SIG-M5 (cell line): ENCODE measurements at places on chromosomes 5 and 9.

GRCh38 chr5:54288568-54289217 is 21.7 kb downstream of the ARL15 start:
- DNase-seq: no peak

- DNase-seq: no peak
These were observed 142.2 kb upstream of the ABCA1 start for GRCh38 chr9:105070176-105070575.

GRCh38 chr5:141691286-141691866 is 9.3 kb upstream of the ARAP3 start:
- DNase-seq: no peak

- no peak for DNase-seq
These were observed 7.0 kb downstream of the FSTL4 start for GRCh38 chr5:133605323-133605722.

DNA sequence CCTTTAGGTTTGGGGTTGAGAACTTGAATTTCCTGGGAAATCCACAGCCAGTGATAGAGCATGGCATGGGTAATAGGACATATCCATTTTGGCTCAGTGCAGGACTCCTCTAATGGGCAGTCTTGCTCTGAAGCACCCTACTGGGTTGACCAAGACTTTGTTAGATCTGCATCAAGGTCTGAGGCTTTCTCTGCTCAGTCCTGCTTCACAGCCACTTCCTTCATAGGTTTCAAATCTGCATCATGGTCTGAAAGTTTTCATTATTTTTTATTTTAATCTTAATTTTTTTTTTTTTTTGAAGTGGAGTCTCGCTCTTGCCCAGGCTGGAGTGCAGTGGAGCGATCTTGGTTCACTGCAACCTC is 36.5 kb downstream of the KIF2A start:
- DNase-seq: no peak

- no peak for DNase-seq
These were observed 5.1 kb downstream of the MLANA start for GRCh38 chr9:5895782-5896181.

DNA sequence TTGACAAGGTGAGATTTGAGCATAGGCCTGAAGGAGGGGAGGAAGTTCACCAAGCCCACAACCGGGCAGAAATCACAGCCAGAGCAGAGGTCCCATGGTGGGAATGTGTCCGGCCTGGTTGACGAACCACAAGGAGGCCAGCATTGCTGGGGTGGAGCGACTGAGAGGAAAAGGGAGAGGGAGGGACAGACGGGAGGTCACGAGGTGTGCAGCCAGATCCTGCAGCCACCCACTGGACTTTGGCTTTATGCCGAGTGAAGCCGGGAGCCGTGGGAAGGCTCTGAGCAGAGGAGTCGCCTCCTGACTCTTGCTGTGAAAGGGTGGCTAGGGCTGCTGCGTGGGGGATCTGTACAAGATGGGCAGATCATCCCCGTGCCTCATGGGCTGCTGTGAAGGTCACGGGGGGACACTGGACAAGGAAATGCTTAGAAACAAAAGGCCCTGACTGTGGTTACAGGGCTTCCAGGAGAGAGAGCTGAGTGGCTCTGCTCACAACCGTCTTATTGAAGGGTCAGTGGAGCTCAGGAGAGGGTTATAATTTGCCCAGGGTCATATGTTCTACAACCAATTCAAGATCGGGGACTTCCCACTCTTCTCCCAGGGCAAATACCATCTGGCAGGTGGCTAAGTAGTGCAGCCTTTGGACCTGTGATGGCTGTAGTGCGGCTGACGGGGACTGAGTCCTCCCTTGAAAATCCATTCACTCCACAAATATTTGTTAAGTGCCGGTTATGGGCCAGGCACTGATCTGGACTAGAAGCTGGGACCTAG is 15.6 kb upstream of the CD74 start:
- no peak for DNase-seq

GRCh38 chr9:94937214-94937903 is 210.9 kb downstream of the AOPEP start:
- no peak for DNase-seq

DNA sequence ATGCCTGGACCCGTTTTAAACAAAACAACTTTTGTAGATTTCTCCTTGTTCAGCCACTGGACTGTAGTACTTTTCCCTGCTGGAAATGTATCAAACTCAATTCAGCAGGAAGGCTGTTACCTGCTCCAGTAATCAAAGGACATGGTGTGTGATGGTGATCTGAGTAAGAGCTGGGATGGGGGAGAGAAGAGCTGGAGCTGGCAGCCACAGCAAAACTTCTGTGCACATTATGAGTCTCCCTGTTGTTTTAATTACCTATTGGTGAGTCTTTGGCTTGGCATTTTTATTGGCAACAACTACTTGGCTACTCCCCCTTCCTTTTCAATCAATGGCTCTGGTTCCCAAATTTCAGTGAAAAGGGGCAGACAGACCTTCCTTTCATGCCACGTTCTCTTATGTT is 9.7 kb downstream of the NREP start:
- DNase-seq: no peak

DNA sequence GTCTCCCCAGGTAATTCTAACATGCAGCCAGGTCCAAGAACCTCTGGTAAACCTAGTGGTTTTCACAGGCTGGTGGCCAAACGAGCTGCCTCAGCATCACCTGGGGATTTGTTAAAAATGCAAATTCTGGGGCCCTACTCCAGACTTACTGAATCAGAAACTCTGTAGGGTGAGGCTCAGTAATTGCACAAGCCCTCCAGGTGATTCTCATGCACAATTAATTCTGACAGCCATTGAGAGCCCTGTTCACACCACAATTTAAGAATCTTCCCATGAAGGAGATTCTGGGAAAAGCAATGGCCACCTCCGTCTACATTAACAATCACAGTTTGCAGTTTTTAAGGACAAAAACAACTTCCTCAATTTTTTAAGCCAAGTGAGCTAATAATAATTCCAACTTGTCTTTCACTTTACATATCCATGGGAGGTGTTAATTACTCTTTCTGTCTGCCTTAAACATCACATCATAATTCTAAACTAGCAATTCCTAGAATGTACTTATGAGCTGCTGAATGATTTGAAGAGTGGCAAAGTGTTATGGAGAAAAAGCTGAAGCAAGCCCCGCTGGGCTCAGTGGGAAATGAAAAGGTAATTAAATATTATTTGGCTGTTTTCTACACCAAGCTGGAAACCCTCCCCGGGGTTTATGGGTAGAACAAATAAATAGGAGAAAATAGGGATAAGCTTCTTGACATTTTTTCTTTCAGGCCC is 70.0 kb downstream of the GLDC start:
- DNase-seq: no peak

DNA sequence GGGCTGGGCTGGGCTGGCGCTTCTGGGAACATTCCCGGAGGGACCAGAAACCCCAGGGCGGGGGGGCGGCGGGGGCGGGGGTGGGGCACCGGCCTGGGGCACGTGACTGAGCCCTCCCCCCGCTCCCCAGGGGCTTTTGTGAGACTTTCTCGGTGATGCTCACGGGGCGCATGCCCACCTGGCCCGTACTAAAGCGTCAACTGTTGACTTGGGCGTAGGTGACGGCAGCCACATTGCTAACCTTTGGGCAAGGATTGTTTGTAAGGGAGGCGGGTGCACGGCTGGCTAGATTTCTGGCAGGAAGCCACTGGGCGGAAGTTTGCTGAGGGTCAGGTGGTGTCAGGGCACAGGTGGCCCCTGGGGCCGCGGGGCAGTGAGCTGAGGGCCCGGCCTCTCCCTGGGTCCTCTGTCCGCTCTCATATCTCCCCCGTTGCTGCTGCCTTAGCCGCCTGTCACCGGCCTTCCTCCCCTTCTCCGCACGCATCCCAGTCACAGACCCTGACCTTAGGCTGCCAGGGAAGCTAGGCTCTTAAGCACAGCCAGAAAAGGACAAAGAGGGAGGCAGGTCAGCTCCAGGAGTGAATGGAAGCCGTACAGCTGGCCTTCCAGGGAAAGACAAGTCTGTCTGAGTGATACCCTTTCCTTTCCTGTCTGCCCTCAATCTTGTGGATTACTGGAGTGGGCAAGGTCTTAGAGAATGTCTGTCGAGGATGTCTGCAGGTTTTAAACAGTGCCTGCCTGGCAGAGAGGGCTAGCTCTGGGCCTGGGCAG is 812 bp downstream of the CACFD1 start:
- DNase-seq: no peak

DNA sequence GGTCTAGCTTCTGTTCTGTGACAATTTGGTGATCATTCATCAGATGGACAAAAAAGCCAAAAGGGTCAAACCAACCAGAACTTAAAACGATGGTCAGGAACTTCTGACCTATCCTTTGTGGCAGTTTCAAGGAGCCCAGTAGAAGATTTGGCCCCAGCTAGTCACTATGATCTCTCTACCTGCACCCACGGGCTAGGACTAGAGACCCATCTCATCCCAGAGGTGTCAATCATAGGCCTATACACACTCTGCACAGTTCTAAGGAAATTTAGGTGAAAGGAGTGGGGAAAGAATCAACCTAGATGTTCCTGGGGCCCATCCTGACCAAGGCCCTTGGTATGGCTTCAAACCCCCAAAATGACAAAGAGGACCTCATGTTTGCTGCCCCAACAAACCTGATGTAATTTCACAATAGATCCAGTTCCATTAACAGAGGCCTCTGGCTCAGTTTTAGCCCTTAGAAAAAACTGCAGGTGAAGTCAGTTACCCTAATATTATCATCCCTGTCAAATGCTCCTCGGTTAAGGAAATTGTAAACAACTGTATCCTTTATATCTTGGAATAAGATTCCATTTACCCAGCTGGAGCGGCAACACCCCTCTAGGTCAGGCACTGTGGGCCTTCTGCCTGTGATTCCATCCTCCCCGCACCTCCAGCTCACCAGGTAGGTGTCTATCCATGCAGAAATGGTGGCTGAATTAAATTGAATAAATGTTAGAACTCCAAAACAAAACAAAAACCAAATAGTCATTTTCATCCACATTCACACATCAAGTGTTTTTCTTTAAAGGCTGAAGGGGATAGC is 138.7 kb downstream of the ENC1 start:
- DNase-seq: no peak

GRCh38 chr5:132557478-132558172 is 848 bp downstream of the RAD50 start:
- DNase-seq: no peak

DNA sequence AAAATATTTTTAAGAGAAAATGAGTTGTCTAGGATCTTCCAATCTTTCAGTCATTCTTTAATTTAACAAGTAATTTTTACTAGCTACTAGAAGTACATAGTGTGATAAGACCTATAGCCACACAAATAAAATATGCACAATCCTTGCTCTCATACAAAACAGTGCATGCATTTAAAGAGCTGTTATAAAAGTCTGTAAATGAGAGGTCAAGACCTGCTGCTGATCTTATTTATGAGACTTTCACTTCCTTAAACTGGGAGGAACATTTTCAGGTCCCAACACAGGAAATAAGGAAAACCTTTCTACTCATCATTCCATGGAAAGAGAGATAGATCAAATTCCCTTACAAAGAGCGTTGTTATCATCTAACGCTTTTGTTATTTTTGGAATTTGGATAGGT is 54.2 kb upstream of the PAM start:
- DNase-seq: no peak

DNA sequence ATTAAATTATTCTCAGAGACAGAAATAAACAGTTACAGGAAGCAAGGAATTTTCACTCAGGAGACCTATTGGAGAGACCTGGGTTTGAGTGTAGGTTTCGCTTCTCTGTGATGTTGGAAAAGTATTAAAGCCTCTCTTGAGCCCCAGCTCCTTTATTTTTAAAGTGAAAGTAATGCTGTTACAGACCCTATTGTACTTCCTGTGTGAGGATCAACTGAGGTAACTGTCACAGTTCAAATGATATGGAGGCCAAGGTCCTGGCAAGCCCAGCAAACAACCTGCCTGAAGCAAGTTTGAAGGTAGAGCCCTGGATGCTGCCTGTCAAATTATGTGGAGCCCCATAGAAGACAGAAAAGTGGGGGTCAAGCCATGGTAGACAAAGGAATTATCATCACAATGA is 7.9 kb upstream of the HACD4 start:
- DNase-seq: no peak

DNA sequence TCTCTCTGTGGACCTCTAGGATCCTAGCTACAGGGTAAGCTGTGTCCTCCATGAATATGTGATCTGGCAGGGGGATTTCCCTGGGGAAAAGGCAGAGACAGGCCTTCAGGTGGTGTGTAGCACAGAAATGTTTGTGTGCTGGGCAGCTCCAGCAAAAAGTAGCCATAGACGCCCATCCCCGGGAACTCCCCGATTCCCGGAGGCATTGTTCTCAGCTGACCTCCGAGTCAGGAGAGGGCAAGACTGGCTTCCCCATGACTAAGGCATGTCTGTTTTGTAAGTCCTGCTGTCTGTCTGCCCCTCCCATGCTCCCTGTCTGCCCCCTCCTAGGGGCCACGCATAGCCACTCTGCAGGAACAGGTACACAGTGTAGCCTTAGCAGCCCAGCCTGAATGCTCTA is 834.5 kb downstream of the PTPRD start:
- DNase-seq: no peak

GRCh38 chr9:133109931-133110650 is 10.9 kb downstream of the RALGDS start:
- no peak for DNase-seq

- DNase-seq: no peak
These were observed 606.9 kb downstream of the EBF1 start for GRCh38 chr5:158492841-158493242.

DNA sequence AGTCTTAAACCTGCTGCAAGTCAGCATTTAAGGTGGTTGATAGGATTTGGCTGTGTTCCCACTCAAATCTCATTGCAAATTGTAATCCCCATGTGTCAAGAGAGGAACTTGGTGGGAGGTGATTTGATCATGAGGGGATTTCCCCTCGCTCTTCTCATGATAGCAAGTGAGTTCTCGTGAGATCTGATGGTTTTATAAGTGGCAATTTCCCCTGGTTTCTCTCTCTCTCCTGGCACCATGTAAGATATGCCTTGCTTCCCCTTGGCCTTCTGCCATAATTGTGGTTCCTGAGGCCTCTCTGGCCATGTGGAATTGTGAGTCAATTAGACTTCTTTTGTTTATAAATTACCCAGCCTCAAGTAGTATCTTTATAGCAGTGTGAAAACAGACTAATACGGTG is 84.3 kb upstream of the SMC2 start:
- no peak for DNase-seq

- no peak for DNase-seq
These were observed 13.5 kb downstream of the IL12B start for GRCh38 chr5:159316519-159317383.

DNA sequence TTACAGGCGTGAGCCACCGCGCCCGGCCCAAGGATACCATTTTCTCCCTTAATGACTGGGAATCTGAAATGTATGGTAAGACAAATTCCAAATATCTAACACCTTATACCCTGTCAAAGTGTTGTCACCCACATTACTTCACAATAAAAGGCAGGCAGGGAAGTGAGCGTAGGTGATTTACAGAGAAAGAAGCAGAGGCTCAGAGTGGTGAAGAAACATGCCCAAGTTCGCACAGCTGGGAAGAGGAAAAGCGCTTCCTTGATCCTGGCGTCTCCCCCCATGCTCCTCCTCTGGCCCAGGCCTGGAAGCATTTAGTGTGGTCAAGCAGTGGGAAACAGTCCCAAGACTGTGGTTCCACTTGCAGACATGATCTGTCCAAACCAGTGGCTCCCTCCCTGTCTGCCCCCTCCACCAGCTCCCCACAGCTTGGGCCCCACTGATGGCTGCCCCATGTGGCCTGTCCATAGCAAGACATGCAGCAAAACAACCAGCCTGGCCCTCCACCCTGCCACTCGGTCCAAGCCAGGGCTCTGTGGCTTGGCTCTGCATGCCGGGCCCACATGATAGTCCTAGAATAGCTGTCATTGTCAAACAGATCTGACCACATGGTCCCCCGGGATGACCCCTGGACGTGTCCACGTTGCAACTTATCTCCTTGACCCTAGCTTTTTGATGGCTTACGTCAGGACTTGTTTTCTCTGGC is 107.2 kb downstream of the TTLL11 start:
- no peak for DNase-seq

- no peak for DNase-seq
These were observed 156.3 kb upstream of the MVB12B start for GRCh38 chr9:126170286-126170823.
